ENCODE measurements at places on chromosomes 16 and 17.

DNA sequence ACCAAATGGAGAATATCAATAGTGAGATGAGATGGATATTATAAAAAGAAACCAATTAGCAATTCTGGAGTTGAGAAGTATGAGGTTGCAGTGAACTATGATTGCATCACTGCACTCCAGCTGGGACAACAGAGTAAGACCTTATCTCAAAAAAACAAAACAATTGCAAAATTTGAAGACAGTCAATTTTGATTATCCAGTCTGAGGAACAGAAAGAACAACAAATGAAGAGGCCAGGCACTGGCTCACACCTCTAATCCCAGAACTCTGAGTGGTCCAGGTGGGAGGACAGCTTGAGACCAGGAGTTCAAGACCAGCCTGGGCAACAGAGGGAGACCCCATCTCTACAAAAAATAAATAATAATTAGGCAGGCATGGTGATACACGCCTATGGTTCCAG lies 35.0 kb downstream of the USP32 start:
- no peak for DNase-seq

GRCh38 chr17:6392609-6393350 lies 42.1 kb downstream of the AIPL1 start:
- no peak for DNase-seq

DNA sequence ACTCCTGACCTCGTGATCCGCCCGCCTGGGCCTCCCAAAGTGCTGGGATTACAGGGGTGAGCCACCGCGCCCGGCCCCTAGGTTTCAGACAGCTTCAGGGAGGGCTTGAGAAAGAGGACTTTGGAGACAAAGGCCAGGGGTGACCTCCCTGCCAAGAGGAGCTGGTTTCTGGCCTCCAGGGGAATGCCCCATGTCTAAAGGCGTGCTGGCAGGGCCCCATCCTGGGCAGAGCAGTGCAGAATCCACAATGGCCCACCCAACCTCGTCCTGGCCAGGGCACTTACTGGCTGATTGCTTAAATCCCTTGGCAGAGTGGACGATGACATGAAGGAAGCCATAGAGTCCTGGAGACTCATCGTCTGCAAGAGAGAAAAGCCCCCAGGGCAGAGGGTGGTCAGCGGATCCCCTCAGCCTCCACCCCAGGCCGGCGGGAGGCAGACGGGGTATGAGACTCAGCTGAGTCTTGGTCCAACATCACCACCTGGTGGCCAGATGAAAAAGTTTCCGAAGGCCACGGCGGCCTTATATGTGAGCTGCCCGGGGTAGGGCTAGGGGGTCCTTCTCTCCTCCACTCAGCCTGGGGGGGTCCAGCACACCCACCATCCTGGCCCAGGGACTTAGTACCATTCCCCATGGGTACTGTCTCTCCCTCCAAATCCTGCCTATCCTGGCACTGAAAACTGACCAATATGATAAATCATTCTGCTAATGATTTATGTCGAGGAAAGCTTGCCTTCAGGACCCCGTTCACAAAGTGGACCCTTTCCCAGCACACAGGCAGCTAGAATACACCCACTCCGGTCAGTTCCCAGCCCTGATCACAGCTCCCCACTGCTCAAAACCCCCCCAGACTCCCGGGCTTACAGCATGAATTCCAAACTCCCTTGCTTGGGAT lies 59.1 kb downstream of the TIMM22 start:
- peak; percentile 74 for DNase-seq

DNA sequence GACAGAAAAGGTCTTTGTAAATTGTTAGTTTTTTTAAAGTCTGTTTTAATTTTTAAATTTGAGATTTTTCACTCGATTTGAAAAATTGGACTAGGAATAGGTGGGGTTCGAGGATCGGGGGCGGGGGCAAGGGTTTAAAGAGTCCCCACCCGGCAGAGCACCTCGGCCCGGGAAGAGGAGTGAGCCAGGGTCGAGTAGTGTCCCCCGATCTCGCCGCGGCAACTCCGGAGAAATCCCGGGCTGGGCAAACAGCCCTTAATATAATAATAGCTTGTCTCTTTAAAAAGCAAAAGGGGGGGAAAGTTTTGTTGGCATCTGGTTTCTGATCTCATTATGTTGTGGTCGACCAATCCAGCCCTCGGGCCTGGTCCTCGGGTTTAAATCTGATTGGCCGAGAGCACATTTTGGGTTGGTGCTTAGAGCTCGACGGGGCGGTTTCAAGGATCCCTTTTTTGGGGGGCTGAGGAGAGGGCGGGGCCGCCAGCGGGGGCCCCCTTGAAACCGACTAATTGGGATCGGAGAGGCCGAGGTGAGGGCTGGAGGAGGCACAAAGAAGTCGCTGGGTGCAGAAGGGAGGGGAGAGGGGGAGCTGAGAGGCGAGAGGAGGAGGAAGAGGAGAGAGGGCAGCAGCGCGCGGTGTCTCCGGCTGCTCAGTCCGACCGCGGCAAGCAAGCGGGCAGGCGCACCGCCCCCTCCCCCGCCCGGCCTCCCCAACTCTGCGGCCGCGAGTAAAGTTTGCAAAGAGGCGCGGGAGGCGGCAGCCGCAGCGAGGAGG lies at the start of gene FZD2:
Gene FZD2 (plus strand): TSS at position 653 of the 775 bp plus-strand sequence. CDS start 205 bp downstream, outside the sequence.
- peak; percentile 35 for DNase-seq

DNA sequence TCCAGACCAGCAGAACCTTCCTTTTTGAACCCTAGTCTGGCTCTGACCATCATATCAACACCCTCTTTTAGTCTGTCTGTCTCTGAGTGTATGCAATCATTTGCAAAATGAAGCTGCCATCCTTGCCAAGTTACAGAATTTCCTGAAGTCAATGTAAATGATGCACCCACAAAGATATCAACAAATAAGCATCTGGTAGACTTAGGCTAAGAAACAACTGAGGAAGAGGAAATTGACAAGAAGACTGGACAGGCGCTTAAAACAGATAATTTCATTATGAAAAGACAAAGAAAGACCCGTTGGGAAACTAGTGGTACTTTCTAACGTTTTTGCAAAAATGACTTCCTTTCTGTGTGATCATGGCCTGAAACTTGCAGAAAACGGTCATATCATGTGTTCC lies 24.7 kb upstream of the CIITA start:
- no peak for DNase-seq

DNA sequence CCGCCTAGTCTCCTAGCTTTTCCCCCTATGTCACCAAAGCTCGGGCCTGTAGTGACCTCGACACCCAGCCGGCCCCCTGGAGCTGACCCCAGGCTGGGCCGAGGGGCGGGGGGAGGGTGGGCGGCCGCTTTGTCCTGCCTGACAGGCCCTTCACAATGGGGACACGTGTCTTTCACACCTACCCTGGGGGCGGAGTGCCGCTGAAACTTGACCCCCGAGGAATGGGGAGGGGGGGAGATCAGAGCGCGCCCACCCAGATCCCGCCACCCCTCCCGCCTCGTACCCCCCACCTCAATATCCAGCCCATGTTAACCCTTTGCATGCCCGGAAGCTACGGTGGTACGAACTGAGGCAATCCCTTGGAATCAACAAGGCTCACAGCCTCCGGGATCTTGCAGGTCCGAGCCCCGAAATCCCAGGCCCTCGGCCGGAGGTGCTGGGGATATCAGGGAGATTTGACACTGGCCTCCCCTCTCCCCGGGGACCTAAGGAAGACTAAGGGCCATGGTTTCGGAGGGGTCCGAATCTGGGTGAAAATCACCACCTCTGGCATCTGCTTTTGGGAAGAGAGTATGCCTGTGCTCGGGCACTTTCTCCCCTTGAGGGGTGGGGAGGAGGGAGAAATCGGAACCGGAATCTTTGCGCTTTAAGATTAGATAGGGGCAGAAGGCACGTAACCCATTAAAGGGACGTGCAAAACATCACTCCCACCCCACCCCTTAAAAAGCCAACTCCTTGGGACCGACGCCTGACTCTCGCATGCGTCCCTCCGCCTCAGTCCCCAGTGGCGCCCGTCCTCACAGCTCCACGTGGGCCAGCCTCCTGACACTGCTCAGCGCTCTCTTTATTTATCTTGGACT lies 2.6 kb downstream of the NOG start:
- no peak for DNase-seq

DNA sequence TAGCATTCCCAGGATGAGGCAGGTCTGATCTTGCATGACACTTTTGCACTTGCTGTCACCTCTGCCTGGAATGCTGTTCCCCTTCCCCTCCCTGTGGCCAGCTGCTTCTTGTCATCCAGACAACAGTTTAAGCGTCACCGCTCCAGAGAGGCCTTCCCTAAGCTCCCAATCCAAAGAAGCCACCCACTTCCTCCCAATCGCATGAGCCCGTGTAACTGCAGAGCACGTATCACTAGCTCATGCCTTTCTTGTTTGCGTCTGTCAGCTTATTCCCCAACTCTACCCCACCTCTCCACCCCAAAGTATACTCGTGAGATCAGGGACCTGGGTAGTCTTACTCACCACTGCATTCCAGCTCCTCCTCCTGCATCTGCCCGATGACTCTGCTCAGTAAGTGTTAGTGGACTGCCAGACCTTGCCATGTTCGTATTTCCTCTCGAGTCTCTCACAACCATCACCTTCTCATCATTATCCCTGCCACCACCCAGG lies 92.8 kb downstream of the GAS7 start:
- DNase-seq: no peak

DNA sequence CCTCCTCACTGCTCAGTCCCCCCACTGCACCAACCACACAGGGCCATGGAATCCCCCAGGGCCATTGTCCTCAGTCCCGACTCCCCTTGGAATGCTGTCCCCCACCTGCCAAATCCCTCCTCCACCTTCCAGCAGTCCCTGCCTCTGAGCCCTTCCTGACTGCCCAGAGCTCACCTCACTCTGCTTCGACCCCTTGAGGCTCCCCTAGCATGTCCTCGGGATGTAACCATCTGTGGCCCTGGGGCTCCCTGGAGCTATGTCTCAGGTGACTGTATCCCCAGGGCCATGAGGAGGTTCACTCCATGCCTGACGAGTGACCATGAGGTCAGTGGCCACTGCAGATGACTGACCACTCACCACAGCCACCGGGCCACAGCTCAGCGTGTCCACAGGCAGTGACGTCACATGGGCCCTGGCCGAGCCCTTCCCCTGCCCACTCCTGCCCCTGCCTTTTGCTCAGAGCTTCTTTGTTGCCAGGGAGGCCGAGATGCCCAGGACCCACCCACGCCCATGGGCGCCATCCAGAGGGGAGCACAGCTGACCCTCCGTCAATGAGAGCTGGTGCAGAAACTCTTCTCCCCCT lies 7.7 kb upstream of the PIEZO1 start:
- no peak for DNase-seq

GRCh38 chr16:53816211-53816836 lies 112.4 kb downstream of the FTO start:
- no peak for DNase-seq

- no peak for DNase-seq
Observed at GRCh38 chr16:19218581-19218980, 50.5 kb downstream of the SYT17 start.

DNA sequence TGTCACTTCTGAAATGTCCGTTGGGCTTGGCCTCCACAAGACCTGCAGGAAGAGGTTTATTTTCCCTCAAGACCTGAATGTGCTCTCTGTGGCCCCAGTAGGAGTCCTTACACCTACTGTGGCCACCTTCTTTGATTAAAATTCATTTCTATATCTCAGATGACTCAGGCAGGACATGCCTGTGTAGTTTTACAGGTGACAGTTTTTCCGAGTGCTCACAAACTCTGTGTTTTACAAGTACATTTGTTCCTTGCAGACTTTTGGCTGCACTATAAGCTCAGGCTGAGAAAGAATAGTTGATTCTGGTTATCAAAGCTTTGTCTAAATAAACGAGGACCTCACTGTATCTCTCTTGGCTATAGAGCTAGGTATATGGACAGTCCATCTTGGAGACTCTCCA lies 257.1 kb downstream of the MAP2K4 start:
- DNase-seq: no peak

GRCh38 chr16:30748634-30749445 lies 615 bp downstream of the PHKG2 start:
- peak; percentile 36 for DNase-seq

- no peak for DNase-seq
Observed at GRCh38 chr16:88534638-88535190, 35.5 kb upstream of the ZC3H18 start.

Measured in cerebellum (tissue), 4 donors.